Amygdala (tissue), 56 donors: ENCODE measurements at places on chromosomes 5 and 9.

DNA sequence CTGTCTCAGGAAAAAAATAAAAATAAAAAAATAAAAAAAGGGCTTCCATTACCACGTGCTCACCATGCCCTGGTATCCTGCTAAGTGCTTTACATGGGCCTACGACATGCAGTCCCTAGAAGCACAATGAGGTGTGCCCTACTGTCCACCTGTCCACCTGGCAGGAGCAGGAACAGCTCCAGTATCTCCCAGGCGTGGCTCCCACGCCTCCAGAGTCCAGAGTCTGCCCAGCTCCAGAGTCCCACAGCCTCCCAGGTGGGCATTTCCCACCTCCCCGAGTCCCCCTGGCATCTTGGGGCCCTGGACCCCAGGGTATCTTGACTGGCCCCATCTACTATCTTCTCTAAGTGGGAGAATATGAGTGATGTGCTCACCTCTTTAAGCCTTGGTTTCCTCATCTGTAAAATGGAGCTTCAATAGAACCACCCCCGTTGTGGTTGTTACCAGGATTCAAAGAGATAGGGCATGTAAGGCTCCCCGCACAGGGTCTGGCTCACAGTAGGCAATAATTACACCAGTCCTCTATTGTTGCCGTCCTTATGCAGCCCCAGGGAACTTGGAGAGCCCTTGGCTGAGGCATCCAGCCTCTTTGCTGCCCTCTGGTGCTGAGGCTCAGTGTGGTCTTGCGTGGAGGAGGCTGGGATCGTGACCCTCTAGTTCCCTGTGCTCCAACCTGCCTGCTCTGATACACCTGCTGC, 8.9 kb downstream of the CXCL14 start:
- no peak for DNase-seq

- no peak for DNase-seq
Observed at GRCh38 chr9:78620764-78621163, 323.8 kb downstream of the PSAT1 start.

DNA sequence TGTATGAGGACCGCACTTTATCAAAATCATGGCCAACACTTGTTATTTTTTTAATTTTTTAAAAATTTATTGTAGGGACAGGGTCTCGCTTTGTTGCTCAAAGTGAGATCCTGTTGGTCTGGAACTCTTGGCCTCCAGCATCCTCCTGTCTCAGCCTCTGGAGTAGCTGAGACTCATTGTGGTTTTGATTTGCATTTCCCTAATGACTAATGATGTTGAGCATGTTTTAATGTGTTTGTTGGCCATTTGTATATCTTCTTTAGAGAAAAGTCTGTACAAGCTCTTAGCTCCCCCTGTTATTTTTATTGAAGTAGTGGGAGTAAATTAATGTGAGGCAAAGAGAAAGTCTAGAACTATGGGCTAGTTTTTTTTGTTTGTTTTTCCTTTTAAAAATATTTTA, 1.6 kb upstream of the RPS6 start:
- DNase-seq = no peak

DNA sequence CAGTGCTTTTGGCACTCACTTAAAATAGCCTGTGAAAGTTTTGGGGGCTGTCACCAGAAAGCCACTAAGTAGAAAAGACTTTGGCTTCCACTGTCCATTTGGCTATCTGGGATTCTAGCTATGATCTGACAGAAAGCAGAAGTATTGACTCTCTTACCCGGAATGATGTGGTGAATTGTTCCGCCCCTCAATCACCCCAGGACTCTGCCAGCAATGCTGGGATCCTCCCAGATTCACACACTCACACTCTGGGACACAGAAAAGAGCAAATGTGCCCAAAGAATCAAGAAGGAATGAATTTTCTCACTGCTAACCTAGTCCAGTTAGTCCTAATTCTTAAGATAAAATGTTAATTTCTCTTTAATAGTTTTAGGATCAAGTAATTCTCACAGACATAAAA, 576.9 kb downstream of the BNC2 start:
- no peak for DNase-seq

GRCh38 chr5:94847726-94848125, 229.3 kb downstream of the SLF1 start:
- DNase-seq = no peak

DNA sequence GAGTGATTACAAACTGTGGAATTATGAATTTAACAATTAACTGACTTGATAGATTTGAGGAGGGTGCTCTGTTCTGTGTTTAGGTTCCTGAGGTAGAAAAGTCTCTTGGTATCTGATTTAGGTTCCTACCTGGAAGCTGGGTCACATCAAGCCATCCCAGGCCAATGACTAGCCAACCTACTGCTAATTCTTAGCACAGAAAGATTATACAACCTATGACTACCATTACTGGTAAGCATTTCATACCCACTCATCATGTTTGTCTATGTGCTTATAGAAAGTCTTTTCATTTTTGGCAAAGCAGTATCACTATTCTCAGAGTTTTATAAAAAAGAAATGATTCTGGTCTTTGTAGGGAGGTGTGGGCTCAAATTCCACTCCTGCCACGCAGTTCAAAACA, 49.7 kb downstream of the GNAQ start:
- DNase-seq = no peak

- DNase-seq = no peak
Observed at GRCh38 chr5:119465640-119466039, 13.3 kb downstream of the HSD17B4 start.

- no peak for DNase-seq
Observed at GRCh38 chr9:86093788-86094555, 5.4 kb downstream of the GOLM1 start.

DNA sequence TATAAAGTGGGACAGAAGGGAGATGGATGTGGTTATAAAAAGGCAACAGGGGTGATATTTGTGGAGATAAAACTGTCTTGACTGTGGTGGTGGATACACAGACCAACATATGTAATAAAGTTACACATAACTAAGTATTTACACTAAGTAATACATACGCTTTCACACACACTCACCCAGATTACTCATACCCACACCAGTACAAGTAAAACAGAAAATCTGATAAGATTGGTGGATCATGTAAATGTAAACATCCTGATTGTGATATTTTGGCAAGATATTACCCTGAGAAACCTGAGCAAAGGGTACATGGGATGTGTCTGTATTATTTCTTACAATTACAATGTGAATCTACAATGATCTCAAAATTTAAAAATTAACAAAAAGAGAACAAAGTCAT, 53.3 kb upstream of the SLIT3 start:
- DNase-seq = no peak

- no peak for DNase-seq
Observed at GRCh38 chr5:126334760-126335159, 88.4 kb upstream of the GRAMD2B start.

DNA sequence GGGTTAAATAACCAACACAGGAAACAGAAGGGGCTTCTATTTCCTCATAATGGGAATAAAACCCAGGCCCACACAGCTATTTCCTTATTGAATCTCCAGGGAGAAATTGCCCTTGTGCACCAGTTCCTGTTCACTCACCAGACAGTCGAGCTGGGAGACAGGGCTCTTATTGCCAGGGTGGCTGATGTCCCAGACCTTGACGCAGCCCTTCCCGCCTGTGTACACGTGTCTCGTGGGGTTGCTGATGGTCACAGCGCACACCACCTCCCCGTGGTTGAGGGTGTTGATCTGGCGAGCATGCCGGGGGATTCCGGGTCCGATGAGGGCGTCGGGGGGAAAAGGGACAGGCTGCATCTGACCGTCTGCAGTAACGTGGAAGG, 96.5 kb downstream of the TLE1 start:
- no peak for DNase-seq

DNA sequence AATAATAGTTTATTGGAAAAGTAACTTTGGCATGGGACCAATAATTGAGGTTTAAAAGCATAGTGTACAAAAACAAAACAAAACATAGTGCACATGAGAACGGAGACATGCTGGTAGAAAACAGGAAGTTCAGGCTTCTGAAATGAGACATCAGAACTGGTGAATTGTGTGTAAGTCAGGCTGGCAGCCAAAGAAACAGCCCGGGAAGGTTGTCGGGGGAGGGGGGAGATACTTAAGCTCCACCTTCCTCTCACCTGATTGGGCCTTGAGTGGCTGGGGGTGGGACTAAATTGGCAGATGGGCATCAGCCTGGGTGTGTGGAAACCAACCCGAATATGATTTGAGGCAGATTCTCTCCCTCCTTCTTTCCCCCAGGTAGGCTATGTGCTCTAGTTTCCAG, 256.3 kb downstream of the SMARCA2 start:
- no peak for DNase-seq

DNA sequence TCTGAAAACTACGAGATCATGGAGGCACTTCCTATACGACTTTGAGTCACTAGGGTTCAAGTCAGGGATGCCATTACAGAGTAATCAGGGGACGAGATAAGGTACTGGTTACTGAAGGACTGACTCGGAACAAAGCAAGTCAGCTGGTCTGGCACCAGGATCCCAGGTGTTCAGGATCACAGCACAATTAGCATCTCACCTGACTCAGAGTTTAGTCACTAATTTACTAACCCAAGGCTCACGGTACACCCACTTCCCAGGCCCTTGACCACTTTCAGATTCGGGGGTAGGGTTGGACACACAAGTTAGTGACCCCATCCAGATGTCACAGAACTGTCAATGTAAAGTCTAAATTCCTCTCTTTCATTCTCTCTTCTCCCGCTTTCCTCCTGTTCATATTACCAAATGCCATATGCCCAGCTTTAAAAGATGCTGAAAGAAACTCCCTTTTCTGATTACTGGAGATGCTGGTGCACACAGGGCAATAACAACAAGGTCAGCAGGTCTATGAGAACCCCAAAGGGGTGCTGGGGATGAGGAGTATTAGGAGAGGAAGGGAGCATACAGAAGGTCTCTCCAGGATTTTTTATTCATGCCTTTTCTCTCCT, 657.8 kb downstream of the TLE1 start:
- DNase-seq = no peak

- no peak for DNase-seq
Observed at GRCh38 chr9:124355941-124356744, 59.1 kb downstream of the PSMB7 start.

DNA sequence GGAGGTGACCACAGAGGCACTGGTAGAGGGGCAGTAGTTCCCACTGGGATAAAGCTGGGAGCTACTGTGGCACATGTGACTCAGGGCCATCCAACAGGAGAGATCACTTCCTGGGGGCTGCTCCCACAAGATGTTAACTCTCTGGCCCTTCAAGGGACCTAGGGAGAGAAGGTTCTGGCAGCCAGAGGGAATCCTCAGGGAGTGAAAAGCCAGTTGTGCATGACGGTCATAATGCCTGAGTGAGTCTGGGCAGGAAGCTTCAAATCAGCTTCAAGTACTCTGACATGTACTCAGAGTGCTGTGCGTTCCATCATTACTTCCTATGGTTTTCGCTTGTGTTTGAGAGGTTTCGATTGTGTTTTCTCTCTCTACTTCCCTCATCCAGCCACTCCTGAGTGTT, 388.5 kb downstream of the GABRG2 start:
- DNase-seq = no peak

DNA sequence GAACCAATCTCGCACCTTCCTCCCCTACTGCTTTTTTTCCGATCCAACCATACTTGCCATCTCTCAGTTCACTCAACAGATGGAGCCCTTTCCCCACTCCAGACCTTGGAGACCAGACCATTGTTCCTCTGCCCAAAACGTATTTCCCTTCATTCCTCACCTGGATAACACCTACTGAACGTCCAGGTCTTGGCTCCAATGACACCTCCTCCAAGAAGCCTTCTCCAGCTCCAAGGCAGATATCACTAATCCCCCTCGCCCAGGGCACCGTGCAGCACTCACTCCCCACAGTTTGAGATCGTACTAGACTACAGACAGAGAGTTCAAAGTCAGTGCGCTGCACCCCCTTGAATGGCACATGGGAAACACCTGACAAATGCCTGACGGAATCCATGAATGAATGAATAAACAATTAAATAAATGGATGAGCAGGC, 47.1 kb upstream of the AKNA start:
- DNase-seq = no peak
